ENCODE measurements at places on chromosomes 7 and 10.

DNA sequence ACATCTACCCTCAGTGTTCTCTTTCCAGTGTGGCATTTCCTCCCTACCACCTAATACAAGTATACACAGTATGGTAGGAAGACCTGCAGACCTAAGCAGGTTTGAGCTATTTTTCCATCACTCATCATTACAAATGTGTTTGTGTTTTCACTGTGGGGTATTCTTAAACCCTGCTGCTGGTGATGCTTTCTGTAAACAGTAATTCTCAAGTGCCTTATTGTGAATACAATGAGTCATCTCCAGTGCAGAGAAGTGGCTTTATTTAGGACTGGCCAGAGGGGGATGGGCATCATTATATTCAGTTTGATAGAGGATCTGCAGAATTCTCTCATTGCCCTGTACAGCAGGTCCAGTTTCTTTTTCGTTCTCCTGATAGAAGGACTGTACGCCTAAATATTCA, 63.7 kb downstream of the GRM8 start:
- peak; percentile 88 for DNase-seq

DNA sequence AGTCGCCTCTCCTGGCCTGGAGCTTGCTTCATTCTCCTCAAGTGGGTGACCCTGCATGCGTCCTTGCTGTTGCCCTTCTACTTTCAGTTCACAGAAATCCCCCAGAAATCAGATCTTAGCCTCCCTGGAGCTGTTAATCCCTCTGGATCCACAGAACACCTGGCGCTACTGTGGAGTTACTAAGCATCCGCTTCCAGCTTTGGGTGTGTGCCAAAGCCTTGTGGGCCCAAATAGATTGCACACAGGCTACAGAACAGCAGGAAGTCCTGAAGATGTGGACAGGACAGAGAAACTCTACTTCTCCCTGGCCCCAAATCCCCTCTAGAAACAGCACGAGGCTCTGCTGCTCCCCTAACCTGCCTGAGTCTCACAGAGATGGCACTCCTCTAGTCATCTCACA, 36.6 kb upstream of the PDLIM1 start:
- no peak for DNase-seq

- no peak for DNase-seq
Measured at GRCh38 chr10:88245974-88246511, 337.1 kb downstream of the RNLS start.

GRCh38 chr7:7251742-7252141, 69.4 kb downstream of the C1GALT1 start:
- no peak for DNase-seq

DNA sequence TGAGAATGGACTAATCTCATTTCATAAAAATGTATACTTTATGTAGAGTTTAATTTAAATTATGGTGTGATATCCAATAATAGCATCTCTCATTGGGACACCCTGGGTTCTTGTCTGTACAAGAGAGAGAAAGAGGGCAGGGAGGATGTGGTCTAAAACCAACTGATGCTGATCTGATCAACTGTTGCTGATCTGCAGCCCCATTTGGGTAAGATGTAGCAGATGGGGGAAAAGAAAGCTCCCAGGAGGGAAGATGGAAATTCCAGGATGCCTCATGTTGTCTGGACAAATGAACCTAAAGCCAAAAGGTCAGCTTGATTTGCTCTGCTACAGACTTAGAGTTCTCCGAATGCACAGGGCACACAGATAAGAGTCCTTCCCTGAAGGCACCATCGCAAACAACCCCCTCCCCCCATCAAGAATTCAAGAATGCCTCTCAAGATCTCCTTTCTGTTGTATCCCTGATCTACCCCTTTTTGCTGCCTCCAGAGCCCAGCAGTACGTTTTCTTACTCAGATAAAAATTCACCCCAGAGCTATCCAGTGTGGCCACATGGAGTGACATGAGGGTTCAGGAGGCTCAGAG, 171.4 kb upstream of the INHBA start:
- no peak for DNase-seq

DNA sequence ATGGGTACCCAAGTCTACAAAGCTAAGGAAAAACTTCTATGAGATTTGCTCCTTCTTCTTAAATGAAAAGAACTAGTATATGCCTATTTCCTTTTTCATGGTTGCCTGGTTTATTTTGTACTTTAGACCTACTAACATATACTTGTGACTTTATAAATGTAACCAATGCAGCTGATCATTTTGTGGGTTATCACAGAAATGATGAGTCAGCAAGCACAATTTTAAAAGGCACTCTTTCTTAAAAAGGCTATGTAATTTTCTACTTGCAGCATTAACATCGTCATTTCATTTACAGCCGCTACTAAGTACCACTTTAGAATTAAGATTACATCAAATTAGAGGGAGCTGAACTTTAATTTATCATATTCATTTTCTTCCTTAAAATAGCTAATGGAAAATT, 13.6 kb downstream of the NEBL start:
- DNase-seq = no peak

DNA sequence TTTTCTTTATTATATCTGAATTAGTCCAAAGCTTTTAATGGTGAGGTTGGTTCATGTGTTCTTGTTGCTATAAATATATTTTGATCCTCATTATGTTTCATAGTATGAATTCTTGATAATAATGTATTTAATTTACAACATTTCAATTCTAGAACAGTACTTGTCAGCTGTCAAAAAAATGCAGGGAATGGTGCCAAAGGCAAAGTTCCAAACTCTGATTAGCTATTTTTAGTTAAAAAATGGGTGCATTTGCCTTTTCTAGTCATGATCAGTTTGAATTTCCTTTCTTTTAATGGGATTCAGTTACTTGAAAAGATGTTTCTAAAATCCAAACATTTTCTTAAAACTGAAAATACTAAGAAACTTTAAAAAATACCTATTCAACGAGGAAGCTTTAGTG, 49.6 kb downstream of the ANKIB1 start:
- no peak for DNase-seq

- no peak for DNase-seq
Measured at GRCh38 chr7:137916980-137917645, 70.3 kb upstream of the DGKI start.

GRCh38 chr10:50627443-50627842, 3.7 kb upstream of the SGMS1 start:
- no peak for DNase-seq

DNA sequence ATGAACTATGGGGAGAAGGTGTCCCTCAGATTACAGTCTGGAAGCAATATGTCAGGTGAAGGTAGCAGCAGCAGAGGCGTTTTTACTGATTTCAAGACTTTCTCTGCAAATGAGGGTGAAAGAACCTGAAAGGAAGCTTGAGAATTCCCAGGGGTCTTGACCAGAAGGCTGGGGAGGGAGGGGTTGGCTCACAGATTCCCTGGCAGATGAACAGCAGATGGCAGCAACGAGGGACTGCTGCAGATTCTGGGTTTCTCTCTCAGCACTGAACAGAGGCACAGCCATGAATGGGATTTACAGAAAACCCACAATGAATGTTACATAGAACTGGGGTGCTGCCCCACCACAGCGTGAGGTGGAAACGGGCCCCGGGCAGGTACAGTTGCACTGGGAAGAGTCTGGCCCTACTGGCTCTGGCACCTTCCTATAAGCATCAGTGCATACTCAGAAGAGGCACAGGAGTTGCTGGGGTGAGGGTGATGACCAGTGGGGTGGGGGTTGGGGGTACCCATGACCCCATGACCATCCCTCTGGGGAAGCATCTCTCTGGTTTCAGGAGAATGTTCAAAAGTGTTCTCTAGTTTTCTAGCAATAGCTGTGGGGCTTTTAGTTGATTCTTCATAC, 317.8 kb downstream of the SH2D4B start:
- no peak for DNase-seq

DNA sequence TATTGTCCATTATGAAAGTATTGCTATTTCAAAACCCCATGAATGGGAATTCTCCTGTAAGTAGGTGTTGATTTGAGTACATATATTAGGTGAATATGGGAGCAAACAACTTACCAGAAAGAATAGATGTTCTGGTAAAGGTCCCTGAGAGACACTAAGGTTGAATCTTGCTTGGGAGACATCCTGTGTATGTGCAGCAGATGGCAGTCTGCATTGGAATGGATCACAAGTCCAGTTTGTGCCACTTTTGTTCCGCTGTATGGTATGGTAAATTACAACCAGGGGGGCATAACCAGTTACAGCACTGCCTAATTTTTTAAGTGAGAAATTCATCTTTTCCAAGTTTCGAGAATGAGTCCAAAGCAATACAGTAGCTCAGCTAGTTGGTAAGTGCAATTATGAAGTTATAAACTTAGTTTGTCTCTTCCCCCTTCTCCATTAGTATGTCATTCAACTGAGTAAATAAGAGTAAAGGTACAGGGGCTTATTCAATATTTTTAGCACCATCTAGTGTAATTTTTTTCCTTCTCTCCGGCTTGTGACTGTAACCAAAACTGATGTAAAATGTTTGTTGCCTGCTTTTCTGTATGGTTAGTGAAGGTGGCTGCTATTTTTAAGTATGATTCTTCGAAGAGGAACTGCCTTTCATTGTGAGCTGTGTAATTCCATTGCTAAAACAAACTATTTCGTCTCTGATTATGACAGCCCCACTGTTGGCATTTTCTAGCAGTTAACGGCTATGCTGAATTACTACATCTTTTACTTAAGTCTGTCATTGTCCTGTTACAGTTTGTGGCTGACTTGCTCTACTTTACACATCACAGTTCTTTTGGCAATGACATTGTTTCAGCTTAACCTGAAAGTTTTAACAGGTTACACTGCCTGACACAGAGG, 2.8 kb downstream of the MCU start:
- DNase-seq = no peak

DNA sequence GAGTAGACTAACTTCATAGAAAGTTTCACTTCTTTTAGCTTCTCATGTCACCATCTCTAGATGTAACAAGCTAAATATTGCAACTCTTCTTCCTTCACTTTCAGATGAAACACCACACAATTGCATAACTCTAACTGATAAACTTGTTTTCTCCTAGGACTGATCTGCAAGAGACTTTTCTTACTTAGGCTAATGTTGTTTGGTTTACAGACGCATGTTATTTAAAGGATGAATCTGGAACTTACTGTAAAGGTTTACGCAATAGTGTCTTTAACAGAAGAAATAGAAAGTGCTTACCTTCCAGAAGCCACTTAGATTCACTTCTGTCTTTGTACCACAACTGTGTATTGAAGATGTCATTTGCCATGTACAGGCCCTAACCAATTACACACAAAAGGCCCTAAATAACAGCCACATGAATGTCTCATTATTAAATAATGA, 22.1 kb upstream of the ZC3HAV1 start:
- no peak for DNase-seq

GRCh38 chr10:71663311-71663710, 56.3 kb downstream of the C10orf105 start:
- no peak for DNase-seq

DNA sequence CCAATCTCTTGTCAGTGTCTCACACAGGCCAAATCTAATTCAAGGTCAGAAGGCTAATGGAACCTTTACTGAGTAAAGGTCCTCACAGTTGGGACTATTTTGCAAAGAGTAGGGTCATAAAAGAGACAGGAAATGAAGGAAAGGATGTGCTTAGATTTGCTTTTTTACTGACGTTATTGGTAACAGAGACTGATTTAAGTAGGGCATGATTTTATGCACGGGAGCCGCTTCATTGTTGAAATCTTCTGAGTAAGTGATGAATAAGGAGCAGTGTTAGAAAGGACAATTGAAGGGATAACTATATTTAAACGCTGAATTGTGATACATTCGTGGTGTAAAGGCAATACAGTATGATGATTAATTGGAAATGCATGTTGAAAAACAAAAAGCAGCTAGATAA, 261.5 kb downstream of the MALRD1 start:
- no peak for DNase-seq

GRCh38 chr10:35215107-35215506, 88.5 kb downstream of the CREM start:
- DNase-seq = no peak

GRCh38 chr10:36026656-36027390, 384.7 kb upstream of the FZD8 start:
- no peak for DNase-seq

DNA sequence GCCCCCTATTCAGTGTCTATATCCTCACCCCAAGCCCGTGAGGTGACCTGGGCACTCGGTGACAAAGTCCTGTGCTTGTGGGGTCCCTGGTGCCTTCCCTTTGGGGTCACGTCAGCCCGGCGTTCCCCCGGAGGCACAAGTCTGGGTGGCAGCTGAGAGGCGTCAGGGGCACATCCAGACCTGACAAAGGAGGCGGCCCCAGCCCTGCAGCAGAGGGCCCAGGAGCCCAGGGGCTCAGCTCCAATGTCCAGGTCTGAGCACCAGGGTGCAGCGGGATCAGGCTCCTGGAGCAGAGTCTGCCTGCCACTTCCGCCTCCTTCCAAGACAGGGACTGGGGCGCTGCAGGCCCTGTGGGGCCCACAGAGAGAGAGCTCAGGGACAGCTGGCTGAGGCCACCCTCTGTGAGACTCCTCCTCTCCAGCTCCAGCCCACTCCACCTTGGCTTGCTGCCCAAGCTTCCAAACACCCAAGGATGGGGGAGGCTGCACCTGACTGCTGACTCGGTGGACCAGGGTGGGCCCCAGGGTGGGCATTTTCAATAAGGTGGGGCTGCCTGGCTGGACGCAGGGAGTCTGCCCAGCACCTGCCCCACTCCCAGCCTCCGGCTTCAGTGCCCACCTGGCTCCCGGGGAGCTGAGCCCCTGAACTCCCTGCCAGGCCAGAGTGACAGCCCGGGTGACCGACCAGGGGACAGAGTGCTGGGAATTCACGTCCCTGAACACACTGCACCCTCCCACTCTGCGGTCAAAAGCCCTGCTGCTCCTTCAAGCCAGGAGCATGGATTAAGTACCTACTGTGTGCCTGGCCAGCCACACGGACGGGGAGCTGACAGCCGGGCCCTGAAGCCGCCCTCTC, 1.0 kb upstream of the KNDC1 start:
- no peak for DNase-seq

DNA sequence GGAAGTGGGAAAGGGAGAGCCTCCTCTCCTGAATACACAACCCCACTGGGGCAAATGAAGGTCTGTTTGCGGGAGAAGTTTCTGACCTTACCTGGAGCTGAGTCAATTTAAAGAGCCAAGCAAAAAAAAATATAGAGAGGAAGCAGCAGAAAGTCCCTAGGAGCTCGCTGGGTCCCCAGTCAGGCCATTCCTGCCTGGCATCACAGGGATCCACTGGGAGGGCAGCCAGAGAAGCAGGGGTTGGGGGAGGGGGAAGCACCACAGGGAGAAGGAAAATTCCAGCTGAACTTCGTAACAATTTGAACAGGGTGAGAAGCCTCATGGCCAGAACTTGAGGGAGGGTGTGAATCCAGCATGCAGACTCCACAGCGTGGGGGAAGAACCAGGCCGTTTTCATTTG, 298.7 kb downstream of the LRRTM3 start:
- no peak for DNase-seq

DNA sequence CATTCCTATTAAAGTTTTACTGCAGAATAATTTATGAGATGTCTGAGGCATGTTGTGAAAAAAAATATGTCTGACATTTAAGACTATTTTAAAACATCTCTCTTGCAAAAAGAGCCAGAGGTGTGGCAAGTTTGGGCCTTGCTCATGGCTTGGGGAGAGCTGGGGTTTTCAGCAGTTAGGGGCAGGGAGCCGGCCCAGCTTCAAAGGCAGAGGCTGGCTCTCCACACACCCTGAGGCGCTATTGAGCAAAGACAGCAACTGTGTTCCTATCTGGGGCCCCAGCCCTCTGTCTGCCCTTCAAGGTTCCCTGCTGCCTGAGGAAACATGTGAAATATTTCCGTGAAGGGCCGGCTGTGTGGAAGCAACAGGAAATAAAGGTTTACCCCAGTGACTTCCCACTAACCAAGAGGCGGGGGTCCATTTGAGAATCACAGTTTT, 94.0 kb downstream of the SORBS1 start:
- DNase-seq = no peak
